ENCODE measurements at places on chromosomes 7 and 10.
A peak's percentile ranks its signal among the peaks of the same experiment; 100 is the strongest.

DNA sequence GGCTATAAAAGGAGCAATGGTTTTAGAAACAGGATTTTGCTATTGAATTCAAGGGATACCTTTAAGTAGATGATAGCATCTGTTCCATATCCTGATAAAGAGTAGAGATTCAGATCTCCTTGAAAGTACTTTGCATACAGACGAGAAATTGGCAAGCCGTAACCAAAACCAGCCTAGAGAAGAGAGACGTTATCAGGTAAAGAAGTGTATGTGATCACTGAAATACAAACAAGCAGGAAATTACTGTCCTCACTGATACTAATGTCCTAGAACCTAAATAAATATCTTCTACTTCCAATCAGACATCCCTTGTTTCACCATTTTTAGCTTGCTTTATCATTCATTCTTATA is 9.4 kb downstream of the PDK4 start:
- DNase-seq = no peak

DNA sequence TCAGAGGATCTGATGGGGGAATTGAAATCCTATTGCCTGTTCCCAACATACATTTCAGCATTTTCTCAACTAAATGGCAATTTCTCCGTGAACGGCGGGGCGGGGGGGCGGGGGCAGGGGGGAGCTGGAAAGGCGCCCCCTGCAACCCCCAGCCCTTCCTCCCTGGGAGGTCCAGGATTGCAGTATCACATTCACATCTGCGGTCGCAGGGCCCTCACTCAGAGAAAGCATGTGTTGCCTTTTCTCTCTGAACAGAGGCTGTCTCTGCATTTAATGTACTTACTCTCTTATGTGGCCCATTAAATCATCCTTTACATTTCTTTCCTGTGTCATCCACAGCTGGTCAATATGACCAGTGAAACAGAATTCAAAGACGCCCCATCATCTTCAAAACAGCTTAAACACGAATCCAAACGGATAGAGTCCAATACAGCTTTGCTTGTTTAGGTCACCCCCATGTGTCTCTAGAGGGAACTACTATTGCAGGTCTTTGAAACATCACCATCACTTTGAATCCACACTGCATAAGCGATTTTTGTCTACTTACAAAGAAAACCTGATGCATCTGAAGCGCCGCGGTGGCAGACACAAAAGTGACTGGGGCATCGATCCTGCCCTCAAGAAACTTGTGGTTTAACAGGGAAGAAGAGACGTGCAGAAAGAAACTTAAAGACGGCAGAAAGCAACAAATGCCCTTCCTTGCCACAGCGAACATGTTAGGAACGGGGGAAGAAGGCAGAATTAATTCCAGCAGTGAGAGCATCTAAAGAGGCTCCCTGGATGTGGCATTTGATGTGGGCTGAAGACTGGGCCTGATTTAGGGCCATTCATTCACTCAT is 17.0 kb upstream of the ECHDC3 start:
- DNase-seq = peak; percentile 8

- DNase-seq = no peak
These were observed 39.8 kb downstream of the CELF2 start for GRCh38 chr10:11057448-11057847.

GRCh38 chr10:58956926-58957325 is 219.5 kb upstream of the PHYHIPL start:
- DNase-seq = no peak

- DNase-seq = no peak
These were observed 51.2 kb upstream of the LAMB4 start for GRCh38 chr7:108181073-108181985.

GRCh38 chr10:132243626-132244025 is 56.9 kb downstream of the DPYSL4 start:
- no peak for DNase-seq
